Uterus (tissue), 4 donors: ENCODE measurements at places on chromosomes 16 and 17. TPM values are rescaled to one million over a fixed set of nuclear protein-coding genes. Genes with fewer than 3 reads are reported as not detected.

SOST gene
- total RNA-seq = not detected

ABCA5 gene
- total RNA-seq = 45.8 TPM

DNA sequence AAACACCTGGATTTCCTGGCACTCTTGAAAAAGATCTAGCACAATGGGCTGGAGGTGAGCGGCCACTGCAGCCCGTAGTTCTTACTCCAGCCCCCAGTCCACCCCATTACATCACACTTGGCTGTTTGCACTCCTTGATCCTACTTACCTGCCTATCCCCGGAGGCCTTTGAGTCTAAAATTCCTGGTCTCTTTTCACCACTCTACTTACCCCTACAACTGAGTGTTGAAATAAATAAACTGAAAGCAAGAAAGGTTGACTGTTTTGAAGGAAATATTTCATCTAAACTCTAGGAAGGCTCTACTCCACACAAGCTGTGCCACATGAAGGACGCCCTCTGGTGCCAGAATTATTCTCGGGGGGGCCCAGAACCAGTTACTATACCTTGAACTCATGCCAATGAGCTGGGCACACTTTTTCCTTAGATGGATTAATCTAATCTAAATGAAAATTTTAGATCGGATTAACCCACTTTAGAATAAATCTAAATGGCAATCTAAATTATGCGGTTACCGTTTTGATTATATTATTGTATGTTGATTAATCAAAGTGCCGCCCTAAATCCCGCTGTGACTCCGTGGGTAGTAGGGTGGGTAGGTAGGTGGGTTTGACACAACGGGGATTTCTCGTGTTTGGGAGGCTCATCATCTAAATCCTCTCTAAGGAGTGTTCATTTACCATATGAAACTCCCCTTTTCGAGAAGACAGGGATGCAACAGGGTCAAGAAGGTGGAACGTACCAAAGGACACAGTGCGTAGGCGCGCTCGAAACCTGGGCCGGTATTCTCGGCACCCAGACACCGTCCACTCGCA is 651 bp upstream of the EIF1 start:
- DNase-seq = peak; percentile 76

DNA sequence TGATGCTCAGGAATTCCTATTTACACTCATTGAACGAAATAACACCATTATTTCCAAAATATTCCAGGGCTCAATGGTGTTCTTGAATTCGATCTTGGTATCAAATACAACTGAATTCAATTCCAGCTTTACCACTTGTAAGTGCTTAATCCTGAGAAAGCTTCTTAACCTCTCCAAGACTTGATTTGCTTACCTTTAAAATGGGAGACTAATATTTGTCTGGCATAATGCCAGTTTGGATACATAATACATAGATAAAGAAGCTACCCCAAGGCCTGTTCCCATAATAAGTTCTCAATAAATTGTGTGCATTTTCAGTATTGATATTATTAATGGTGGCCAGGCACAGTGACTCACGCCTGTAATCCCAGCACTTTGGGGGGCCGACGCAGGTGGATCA is 368.9 kb upstream of the MAF start:
- DNase-seq = no peak

DNA sequence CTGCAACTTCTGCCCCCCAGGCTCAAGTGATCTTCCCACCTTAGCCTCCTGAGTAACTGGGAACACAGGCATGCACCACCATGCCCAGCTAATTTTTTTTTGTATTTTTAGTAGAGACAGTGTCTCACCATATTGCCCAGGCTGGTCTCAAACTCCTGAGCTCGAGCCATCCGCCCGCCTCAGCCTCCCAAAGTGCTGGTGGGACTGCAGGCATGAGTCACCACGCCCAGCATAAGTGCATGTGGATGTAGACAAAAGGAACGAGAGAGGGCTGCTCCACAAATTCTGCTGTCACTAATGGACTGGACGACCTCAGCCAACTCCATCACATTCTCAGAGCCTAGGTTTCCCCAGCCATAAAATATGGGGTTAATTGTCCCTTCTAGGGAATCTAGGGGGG is 7.7 kb upstream of the SP2 start:
- no peak for DNase-seq

TNFRSF13B gene
- not detected for total RNA-seq

DNA sequence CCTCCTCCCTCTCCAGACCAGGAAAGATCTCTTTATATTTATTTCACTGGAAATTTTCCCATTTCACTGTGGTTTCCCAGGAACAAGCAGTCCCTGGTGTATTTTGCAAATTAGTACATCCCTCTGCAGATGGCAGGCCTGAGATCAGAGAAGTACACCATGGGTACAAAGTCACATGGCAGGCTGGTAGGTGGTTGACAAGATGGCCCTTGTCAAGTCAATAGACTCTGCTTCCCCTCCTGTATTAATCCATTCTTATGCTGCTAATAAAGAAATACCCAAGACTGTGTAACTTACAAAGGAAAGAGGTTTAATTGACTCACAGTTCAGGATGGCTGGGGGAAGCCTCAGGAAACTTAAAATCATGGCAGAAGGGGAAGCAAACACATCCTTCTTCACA is 51.6 kb upstream of the KSR1 start:
- no peak for DNase-seq

DNA sequence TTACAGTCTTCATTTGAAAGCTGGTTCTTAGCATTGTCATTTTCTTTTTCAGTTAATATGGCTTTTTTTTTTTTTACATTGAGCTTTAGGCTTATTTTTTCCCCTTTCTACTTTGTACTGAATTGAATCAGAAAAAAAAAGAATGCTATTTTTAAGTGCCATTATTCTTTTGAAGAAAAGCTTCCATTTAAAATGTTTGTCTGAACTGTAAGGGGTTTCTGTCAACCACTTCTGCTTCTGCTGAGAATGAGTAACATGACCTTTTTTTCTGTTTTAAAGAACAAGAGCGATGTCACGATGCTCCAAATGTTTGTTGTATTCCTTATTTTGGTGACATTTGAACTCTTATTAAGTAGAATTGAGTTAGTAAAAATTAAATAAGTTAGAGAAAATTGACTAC is 50.0 kb downstream of the MRTFB start:
- no peak for DNase-seq

KRTAP4-4 gene
- total RNA-seq = not detected

DNA sequence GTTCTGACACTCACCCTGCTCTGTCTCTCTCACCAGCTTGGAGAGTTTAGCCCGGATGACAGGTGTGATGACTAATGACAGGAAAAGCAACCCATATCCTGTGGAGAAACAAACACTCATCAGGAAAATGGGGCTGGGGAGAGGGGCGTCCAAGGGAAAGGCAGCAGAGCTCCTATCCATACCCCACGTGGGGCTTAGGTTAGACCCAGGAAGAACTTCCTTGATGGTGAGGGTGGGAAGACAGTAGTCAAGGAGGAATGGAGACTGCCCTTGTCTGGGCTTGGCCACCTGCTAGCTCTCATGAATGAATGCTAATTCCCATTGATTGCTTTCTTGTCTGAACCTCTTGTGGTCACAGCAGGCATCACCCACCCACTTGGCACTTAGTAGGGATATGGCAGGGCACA is 3.8 kb downstream of the SLC46A1 start:
- no peak for DNase-seq

GRCh38 chr17:73600103-73600871 is 44.0 kb downstream of the SDK2 start:
- no peak for DNase-seq

SEPTIN1 gene
- 1.0 TPM for total RNA-seq

GRCh38 chr16:50246299-50247122 is 19.8 kb upstream of the ADCY7 start:
- DNase-seq = no peak

TBX6 gene
- total RNA-seq = not detected

CMTM2 gene
- total RNA-seq = not detected

- DNase-seq = peak; percentile 63
Observed at GRCh38 chr16:87278191-87279093, 38.8 kb downstream of the C16orf95 start.
